ENCODE measurements at places on chromosomes 12 and 14. TPM values are rescaled to one million over a fixed set of nuclear protein-coding genes. Genes with fewer than 3 reads are reported as not detected.

Gene AJUBA
- total RNA-seq: 3.2 TPM

Gene B4GALNT1
- 1.5 TPM for total RNA-seq

Gene USP44
- 5.3 TPM for total RNA-seq

Gene IKZF4
- 14.9 TPM for total RNA-seq

Gene ANO2
- not detected for total RNA-seq

Gene SLC22A17
- 5.3 TPM for total RNA-seq

Gene CNTN1
- not detected for total RNA-seq

Gene ALG10
- 22.6 TPM for total RNA-seq

Gene ASCL1
- total RNA-seq: not detected

Gene MAP1LC3B2
- not detected for total RNA-seq

Gene KLHL33
- total RNA-seq: 0.05 TPM

Gene NOC4L
- total RNA-seq: 30.5 TPM

Gene VAMP1
- 52.3 TPM for total RNA-seq

Gene HOXC10
- not detected for total RNA-seq

Gene OR4K14
- not detected for total RNA-seq

Gene KCNK13
- total RNA-seq: not detected

Gene SIRT4
- total RNA-seq: 2.2 TPM

Gene SLCO1A2
- total RNA-seq: not detected

Gene ARHGDIB
- total RNA-seq: 912 TPM

Gene FLRT2
- total RNA-seq: not detected

Gene SLC35E3
- 3.5 TPM for total RNA-seq

Gene FAM186B
- 0.05 TPM for total RNA-seq

Gene EML1
- total RNA-seq: 1.7 TPM

Gene TAS2R31
- total RNA-seq: 0.44 TPM

Gene ISCA2
- total RNA-seq: 29.5 TPM

Gene KRT72
- total RNA-seq: 3.2 TPM

Gene FAM90A1
- 0.32 TPM for total RNA-seq

Gene TMEM52B
- not detected for total RNA-seq

All from activated CD4-positive, alpha-beta T cell treated with anti-CD3 and anti-CD28 coated beads for 36 hours (primary cell).